NCI-H187 treated with DMSO at 0.1 percent for 48 hours (cell line): ENCODE measurements at places on chromosomes 5 and 9.
A peak's percentile ranks its signal among the peaks of the same experiment; 100 is the strongest.

GRCh38 chr5:60295423-60295822, 401.9 kb upstream of the PDE4D start:
- DNase-seq = no peak

DNA sequence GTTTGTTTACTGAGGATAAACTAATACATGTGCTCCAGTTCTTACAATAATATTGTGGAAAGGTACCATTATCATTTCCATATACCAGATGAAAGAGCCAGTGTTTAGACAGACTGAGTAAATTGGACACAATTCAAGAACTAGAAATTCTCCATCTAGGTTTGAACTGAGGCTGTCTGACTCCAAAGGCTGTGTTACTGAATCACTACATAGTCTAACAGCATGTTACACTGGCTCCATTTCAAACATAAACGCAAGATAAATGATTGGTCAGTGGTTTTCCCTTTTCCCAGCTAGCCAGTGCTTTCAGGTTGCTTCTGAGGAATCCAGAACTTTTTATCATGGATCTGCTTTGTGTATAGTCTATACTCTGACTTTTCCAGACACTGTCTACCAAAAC, 8.1 kb downstream of the SPDL1 start:
- DNase-seq = no peak

GRCh38 chr5:53884417-53884816, 324.0 kb downstream of the NDUFS4 start:
- DNase-seq = no peak

GRCh38 chr9:95574176-95574575, 57.4 kb upstream of the PTCH1 start:
- no peak for DNase-seq

- peak; percentile 43 for DNase-seq
These were observed 923 bp upstream of the ZBTB5 start for GRCh38 chr9:37466037-37466709.

DNA sequence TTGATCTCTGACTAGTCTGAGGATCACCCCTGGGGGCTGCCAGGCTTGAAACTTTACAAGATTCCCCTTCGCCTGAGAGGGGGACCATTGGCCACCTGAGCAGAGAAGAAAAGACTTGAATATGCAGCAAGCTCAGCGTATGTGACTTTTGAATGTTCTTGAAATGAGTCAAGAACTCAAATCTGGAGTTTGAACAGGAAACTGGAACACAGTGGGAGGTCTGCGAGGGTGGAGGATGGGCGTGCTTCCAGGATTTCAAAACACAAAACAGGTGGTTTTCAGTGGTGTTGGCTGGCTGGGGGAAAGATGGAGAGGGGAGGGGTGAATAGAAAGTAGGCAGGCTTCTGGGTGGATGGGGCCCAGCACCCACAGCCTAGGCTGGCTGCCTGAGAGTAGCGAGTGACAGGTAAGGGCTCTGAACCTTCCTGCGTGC, 40.6 kb downstream of the TMEM174 start:
- no peak for DNase-seq

- DNase-seq = no peak
These were observed 122.6 kb downstream of the APBA1 start for GRCh38 chr9:69549310-69550202.

GRCh38 chr5:41246376-41246775, 33.0 kb upstream of the C6 start:
- no peak for DNase-seq

GRCh38 chr9:12643686-12644085, 49.5 kb upstream of the TYRP1 start:
- no peak for DNase-seq

GRCh38 chr5:127373858-127374491, 83.4 kb downstream of the MEGF10 start:
- DNase-seq = no peak

DNA sequence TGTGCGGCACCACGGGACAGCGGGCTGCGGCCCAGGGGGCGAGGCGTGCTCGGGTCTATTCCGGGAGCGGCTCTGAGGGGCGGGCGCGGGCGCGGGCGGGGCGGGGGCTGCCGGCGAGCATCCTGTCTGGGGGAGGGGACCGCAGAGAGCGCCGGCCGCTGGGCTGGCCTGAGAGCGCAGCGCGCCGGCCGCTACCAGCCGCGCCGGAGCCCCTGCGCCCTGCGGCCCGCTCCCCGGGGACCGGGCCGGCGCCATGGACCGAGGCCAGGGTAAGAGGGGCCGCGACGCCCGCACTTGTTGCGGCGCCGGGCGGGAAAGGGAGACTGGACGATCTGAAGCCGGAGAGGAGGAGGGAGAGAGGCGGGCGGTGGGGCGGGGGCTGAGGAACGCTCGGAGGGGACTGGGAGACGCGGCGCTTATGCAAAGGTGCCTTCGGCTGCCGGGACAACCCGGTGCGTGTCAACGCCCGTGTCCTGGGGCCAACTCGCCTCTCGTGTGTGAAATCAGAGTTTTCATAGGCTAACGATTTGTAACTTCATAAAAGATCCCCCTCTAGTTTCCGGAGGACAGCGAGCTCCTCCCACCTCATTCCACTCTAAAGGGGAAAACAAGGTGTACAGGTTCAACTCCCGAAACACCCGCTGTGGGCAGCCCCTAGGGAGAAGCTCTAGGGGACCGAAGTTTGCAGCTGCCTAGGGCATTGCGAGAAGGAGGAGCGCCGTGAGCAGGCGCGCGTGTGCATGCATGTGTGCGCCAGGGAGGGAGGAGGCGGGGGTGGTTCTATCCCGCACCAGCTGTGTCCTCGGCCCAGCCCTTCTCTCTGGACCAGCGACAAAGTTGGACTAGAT, at the start of gene AFAP1L1:
Gene AFAP1L1 (plus strand): TSS at position 144 of the 848 bp plus-strand sequence. CDS start 110 bp downstream, at position 254.
- DNase-seq = no peak

DNA sequence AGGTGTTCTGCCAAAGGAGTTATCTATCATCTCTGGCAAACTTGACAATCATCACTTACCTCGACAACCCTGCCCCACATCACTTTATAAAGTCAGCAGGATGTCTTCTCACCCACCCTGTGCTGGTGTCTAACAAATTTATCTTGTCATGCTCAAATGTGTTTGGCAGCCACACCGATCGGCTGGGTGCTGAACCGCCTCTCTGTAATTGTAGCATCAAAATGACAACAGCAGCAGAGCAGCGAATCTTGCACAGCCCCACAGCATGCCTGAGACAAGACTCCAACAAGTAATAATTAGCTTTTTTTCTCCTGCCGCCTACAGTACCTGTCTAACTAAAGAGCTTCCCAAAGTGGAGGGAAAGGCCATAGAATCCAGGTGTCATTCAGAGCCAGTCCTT, 176.2 kb downstream of the NR3C1 start:
- DNase-seq = no peak

- DNase-seq = no peak
These were observed 126.4 kb downstream of the RGS3 start for GRCh38 chr9:113589890-113590289.

- no peak for DNase-seq
These were observed 355.4 kb downstream of the PDE4D start for GRCh38 chr5:59537961-59538749.

DNA sequence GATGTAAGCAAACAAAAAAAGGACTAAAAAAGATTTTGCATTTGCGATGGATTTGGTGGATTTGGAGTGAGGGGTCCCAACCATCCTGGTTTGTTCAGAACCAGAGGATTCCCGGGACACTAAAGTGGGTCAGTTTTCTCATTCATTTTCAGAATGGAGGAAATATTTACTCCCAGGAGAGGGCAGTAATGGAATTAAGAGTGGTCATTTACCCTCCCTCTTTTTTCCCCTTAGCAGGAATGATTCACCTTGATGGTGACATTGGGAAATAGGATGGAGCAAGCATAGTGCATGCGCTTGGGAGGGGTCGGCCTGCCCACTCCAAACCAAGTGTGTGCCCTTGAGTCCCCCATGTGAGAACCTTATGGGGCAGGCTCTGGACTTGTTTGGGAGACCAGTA, 164.2 kb upstream of the PUM3 start:
- DNase-seq = no peak

GRCh38 chr5:172542651-172543131, 88.4 kb upstream of the SH3PXD2B start:
- DNase-seq = no peak

- no peak for DNase-seq
These were observed 4.3 kb upstream of the PITX1 start for GRCh38 chr5:135038205-135038812.

DNA sequence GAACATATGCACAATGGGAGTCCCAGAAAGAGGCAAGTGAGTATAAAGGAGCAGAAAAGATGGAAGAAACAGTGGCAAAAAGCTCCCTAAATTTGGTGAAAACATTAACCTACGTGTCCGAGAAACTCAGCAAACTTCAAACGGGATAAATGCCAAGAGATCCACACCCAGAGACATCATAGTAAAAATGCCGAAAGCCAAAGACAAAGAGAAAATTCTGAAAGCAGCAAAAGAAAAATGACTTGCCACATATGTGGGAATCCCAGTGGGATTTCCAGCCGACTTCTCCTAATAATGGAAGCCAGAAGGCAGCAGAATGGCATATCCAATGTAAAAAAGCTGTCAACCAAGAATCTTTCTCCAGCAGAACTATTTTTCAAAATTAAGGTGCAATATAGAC, 101.2 kb downstream of the ADAMTS2 start:
- DNase-seq = no peak

DNA sequence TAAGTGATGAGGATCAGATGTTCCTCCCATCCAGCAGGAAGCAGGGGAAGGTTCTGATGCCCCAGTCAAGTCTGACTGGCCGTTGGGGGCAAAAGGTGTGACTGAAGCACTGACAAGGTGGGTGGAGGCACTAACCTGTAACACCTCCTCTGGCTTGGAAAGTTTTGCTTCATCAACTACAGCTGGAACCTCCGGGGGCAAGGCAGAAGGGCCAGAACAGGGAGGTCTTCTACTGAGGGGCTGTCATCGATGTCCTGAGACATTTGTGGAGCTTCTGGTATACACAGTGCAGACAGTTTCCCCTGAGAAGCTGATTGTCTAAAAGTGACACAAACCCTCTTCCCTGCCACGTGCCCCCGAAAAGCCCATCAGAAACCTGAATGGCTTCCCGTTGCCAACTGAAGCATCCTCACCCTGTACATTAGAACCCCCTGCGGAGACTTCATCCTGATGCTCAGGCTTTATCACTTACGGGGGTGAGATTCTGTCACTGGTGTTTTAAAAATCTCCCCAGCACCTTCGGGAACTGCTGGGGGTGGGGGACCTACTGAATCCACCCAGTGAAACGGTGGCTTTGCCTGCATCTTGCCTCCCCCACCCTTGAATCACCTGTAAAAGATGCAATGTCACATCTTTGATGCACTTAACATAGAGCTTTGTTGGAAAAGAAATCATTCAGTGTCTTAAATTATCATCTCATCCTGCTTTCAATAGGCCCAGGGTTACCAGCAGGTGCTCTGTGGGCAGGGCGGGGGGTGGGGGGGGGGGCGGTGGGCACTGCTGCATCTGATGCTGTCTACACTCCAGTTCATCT, 24.6 kb downstream of the TRAF1 start:
- peak; percentile 15 for DNase-seq

DNA sequence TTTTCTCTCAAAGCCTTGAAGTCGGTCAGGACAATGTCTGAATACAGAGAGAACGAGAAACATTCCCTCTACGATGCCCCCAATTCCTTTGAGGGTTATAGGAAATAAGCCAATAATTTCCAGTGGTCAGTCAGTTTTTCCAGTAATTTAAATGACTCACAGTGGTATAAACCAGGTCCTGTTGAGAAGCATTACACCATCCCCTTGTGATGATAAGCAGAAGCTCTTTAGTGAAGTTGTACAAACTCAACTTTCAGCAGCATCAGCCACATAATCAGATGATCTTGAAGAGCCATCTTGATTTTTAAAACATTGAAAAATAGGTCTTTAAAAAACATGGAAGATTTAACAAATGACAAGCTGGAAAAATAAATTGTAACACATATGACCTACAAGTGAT, 173.9 kb upstream of the ZNF462 start:
- DNase-seq = no peak

DNA sequence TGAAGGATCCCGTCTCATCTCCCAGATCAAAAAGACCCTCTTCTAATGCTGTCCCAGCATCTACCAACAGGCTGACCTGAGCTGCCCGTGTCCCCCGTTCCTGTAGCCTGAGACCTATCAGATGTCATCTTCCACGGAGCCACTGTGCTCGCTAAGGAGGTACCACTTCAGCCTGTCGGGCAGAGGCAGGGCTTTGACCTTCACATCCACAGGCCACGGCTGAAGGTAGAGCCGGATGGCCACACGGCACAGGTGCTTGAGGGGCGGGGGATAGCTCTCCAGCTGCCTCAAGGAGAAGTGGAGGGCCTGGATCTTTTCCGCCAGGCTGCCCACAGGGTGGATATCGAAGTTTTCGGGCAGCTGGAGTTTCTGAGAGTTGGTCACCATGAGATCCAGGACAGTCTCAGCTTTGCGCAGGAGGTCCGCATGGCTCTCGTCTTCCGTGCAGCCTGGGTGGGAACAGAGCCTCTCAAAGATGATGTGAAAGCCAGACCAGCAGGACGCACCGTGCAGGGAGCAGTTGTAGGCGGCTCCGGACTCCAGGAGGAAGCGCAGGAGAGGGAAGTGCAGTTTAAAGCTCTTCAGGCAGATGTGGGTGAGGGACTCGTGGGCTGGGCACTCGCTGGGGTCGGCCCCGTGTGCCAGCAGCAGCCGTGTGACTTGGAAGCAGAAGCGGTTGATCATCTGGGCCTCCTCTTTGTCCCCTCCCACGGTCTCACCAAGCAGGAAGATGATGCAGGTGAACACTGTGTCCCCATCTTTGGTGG, 4.1 kb downstream of the ASB6 start:
- no peak for DNase-seq

DNA sequence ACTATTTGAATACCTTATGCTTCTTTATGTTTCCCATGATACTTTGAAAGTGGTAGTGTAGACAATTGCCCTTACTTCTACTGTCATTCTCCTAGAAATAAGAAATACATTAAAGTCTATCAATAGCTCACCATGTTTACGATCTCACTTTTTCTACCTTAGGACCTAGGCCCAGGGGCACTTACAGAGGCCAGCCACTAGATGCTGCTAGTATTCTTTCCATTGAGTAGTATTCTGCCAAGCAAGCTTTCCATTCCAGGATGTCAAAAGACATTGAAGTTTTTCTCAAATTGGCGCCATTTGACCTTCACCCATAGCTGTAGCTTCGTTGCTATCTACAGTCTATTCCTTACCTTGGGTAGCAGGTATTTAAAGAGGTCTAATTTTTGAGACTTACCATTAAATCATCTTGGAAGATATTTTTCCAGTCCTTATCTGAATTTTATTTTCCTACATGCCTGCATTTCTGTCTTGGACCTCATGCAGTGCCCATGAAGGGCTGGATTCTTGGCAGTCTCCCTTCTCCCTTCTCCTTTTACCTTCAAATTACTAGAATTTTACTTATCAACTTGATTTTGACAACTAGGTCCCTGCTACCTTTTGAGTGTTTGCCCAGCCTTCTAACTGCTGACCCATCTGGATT, 246.0 kb upstream of the NUDT12 start:
- peak; percentile 60 for DNase-seq

GRCh38 chr5:43288269-43288831, 24.9 kb downstream of the HMGCS1 start:
- DNase-seq = no peak
